ENCODE measurements at places on chromosomes 2 and 18.

DNA sequence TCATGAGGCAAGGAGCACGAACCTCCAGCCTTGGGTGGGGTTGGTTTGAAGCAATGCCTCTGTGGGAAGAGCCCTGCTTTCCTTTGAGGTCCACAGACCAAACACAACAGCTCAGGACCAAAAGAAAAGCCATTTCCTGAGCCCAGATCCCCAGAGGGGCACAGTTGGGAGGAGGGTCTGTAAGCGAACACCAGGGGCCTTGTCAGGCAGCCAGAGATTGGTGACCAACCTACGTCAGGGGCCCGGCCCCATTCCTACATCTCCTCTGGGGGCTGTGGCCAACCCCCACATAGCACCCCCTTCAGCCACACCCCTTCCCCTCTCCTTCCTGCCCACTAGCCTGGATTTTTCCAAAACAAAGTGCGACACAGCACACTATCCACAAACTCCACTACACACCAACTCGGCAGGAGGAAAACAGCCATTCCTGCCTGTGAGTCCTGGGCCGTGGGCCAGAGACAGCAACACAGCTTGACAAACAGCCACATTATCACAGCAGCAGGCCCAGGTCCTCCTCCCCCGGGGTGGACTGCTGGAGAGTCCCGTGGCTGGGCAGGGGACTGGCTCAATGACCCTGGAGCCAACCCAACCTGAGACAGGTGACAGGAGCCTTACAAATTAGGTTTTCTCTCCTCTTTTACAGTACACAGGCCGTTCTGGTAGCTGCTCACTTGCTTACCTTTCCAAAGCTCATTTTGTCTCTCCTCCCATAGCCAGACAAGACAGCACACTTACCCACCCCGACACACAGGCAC, 98.8 kb downstream of the TNS1 start:
- DNase-seq = no peak

DNA sequence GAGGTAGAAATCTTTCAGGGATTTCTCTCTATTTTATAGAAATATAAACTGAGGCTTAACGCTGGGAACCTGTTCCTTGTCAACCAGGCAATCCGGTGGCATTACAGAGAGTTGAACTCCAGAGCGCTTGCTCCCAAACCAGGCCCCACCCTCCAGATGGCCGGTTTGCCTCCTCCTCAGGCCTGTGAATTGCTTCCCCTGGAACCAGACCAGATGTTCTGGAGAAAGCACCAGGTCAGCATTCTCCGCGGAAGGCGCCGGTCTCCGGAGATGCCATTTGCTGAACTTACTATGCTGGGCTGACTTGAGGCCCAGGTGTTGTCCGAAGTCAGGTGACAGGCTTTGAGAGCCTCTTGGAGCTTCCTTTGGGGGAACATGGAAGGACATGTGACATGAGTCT, 17.2 kb downstream of the TNP1 start:
- no peak for DNase-seq

DNA sequence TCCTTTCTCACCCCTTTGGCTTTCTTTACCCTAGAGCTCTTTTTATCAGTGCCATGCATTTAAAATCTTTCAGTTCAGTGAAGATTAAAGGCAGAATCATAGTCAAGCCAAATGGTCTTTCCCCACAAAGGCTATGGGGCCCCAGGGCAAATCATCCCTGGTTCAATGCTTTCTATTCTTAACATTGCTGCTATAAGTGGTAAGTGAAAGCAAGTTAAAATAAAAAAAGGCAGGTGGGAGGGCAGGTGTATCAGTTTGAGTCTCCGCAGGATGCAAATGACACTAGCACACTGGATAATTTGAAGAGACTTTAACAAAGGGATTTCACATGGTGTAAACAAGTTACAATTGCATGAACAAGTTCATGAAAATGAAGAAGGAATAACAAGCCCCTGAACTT, 757.4 kb downstream of the SATB2 start:
- no peak for DNase-seq

DNA sequence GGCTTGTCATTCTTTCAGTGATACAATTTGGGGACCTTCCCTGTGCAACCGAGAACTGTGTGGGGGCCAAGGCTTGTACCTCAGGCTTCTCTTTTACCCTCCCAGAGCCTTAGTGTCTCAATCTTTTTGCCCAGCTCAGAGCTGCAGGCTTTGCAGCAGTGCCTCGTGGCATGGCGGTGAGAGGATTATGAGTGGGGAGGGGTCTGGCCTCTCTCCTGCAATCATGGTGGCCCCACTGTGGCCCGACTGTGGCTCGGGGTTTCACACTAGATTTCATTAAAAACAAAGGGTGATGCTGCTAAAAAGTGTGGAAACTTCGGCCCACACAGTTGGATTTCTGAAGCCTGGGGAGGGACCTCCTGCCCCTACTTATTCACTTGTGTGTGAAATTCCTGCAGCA, 75.5 kb downstream of the CAPN13 start:
- no peak for DNase-seq

DNA sequence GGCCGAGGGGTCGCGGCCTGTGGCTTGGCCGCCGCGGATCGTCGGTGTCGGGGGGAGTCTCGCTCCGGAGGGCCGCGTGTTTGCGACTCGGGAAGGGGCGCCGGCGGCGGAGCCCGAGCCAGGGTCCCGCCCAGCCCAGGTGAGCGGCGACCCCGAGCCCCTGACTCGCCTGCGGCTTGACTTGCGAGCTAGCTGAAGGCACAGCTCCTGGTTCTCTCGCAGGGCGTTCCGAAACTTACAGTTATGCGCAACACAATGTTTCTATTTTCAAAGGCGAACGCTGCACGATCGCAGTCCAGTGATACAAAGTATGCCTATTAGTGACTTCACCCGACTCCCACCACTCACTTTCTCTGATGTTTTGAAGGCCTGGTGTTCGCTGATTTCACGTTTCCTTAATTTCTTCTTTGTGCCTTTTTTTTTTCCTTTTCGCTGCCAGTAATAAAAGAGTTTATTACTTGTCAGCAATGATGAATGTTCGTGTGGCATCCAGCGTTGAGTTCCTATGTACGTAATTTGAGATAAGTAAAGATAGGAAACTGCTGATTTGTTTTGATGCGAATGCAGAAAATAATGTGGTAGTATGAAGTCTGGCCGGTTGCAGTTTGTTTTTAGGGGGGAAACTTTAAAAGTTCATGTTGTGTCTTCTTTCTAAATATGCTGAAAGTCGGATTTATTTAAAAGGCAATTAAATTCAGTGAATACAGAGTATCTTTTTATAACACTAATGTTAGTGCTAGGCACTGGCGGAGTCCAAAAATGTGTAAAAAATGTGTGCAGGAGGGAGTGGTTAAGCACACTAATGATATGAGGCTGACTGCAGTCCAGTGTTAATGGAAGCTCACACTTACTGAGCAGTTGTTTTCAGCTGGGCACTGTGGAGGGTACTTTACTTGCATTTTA, 706 bp downstream of the UBXN2A start:
- no peak for DNase-seq

GRCh38 chr2:96832754-96833507, 10.9 kb downstream of the ANKRD23 start:
- DNase-seq = peak; percentile 77

GRCh38 chr2:238082151-238082550, 18.0 kb upstream of the ESPNL start:
- no peak for DNase-seq

DNA sequence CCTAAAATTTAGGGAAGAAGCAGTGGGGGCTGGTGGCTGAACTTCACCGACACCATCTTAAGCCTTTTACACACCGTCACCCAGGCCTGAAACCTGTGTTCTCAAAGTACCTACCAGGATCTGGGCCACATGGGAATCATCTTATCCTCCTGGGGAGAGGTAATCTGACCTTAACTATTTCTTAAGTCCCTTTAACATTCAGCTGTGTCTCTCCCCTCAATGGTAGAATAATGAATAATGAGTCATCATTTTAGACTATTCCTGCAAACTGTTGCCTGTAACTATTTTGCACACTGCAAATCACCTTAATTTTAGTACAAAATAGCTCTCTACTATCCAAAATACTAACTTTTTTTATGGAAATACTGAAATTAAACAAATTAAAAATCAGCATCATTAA, 149.4 kb upstream of the KLF7 start:
- DNase-seq = no peak

- no peak for DNase-seq
These were observed 99.4 kb upstream of the PKDCC start for GRCh38 chr2:41948397-41948763.

- DNase-seq = peak; percentile 69
These were observed 9.9 kb downstream of the FHL2 start for GRCh38 chr2:105388971-105389381.

- no peak for DNase-seq
These were observed 33.8 kb upstream of the NFATC1 start for GRCh38 chr18:79361766-79362522.

GRCh38 chr18:30929718-30930117, 112.8 kb downstream of the DSC3 start:
- DNase-seq = no peak

GRCh38 chr2:381181-381580, 93.3 kb upstream of the ALKAL2 start:
- no peak for DNase-seq

GRCh38 chr2:229416116-229416694, 145.1 kb upstream of the PID1 start:
- no peak for DNase-seq

DNA sequence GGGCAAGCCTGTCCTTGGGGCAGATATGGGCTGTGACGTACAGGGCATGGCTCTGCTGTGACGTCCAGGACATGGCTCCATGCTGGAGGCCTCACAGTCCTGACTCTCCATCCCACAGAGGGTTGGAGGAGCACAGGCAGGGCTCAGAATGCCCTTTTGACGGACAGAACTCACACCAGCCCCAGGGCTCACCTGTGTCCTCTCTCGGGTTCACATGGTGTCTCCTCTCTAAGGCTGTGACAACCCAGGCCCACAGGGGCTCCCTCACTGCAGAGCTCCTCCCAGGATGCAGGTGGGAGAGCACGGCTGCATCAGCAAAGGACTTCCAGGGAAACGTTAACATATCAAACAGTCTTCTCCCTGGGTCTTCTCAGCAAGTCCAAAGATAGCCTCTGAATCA, 133.8 kb downstream of the EIPR1 start:
- no peak for DNase-seq

GRCh38 chr18:9441061-9441460, 34.3 kb upstream of the RALBP1 start:
- DNase-seq = no peak

GRCh38 chr18:26621161-26622026, 73.0 kb upstream of the KCTD1 start:
- DNase-seq = peak; percentile 28

GRCh38 chr2:140589696-140590095, 1541.1 kb downstream of the LRP1B start:
- DNase-seq = no peak
